ENCODE measurements at places on chromosomes 7 and 10.

DNA sequence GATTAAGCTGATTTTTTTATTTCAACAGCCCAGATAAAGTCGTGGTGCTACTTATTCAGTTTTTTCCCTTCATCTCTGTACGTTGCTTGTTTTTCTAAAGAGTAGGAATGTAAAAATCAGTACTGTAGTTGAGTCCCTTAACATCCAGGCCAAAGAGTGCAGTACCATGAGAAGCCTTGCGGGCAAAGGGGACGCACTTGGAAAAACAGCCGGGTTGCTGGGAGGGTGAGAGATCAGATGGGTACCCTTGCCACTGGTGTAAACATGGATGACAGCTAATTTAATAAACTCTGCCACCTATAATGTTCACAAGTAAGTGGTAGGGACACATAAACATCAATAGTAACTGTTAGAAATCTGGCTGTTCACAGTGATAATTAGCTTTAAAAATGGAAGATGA, 175.9 kb downstream of the POU6F2 start:
- DNase-seq, result no peak

GRCh38 chr10:58030208-58030607, 237.5 kb downstream of the IPMK start:
- DNase-seq, result no peak

DNA sequence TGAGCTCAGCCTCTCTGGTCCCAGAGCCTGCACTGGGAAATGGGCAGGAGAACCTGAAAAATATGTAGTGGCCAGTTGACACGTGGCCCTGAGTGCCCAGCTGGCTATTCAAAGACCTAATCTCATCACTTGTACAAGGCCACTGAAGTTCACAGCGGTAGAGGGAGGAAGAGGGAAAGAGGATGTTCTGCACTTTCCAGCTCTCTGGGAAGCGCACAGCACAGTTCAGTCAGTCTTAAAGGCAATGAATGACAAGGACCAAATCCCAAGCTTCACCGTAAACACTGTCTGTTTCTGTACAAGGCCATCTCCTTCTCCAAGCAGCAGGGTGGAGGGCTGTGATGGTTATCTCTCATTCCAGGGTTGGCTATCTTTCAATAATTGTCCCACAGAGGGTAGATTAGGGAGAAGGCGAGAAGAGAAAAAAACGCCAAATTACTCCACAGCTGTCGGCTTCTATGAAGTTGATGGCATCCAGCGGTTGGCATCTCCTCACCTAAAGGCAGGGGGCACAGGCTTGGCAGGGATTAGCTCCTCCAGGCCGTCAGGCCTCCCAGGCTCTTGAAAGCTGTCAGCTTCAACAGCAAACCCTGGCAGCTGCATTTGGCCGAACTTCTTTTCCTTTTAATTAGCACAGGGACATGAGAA, 10.6 kb downstream of the SFMBT2 start:
- DNase-seq, result no peak

DNA sequence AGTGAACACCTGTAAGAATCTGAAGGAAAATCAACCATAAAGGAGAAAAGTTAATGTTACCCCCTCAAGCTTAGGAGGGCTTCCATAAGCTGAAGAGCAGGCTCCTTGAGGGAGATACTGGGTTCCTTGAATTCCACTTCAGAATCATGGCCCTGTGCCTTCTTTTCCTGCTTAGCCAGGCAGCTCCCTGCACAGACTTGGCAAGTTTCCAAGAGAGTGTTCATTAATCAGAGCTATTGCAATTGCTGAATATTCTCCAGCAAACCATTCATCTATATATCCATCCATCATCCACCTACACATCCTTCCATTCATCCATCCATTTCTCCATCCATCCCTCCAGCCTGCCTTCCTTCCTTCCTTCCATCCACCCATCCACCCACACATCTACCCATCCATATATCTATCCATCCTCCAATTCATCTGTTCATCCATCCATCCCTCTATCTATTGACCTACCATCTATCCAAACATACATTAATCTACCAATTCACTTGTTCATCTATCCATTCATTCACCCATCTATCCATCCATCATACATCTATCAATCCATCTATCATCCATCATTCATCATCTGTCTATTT, 574.4 kb downstream of the PTPRN2 start:
- no peak for DNase-seq

- no peak for DNase-seq
Observed at GRCh38 chr7:118148930-118149329, 35.0 kb upstream of the LSM8 start.

- DNase-seq, result no peak
Observed at GRCh38 chr7:55405856-55406541, 40.9 kb downstream of the LANCL2 start.

DNA sequence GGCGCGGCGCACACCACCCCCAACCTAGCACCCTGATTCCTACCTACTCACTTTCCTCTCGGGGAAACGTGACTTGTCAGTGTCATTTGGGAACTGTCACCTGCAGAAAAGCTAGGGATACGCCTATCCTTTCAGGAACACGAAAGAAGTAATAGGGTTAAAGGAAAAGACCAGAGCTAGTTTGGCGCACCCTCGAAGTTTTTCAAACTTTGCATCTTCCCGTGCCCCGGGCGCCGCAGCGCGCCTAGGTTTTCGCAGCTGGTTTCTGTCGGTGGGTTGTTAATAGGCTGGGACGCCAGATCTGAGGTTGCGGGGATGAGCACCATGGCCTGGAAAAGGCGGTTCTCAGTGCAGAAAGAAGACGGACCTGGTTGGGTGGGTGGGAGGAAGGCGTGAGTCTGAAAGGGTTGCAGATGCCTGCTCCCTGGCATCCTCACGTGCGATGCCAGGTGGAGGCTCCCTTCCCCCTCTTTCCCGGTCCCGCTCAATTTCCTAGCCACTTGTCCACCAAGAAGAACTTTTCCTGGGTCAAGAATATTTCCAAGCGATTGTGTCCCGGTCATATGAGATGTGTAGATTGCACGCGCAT, 568 bp upstream of the MEOX2 start:
- no peak for DNase-seq

DNA sequence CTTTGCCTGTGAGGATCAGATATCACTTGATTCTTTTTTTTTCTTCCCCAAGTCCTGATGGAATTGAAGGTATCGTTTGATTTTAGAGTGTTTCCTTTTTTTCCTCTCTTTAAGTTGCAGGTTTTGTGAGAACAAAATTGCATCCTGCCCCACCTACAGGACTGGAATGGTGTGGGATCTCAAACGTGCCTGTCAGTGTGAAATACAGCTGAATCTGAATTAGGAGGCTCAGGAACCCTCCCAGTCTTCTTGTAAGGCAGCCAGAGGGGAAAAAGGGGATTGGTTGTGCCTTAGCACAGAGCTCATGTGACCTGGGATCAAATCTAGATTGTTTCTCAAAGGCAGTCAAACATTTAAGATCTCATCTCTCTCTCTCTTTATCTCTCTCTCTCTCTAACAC, 32.7 kb upstream of the KLHL7 start:
- no peak for DNase-seq

DNA sequence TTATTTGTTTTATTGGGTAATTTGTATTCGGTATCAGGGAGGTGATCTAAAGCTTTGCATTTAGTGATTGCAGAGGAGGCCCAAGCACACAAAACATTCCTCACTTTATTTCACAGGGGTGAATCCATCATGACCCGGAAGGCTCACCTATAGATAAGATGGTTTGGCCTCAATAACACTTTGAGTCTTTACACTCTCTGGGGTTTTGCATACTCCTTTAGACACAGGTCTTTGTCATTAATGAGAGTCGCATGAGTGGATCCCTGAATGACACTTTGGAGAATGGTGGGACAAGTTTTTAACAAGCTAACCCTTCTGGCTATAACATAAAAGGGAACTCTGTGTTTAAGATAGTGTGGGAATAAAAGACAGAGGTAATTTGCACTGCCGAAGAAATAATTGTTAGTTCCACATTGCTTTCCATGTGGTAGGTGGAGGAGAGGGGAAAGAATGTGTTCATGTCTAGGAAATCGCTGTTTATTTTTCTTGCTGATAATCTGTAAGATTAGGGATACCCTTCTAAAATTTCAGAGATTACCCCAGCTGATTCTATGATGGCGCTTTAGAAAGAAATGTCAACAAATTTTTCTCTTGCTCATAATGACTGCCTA, 455.8 kb downstream of the TFEC start:
- DNase-seq, result no peak

GRCh38 chr10:95500097-95500496, 61.1 kb downstream of the SORBS1 start:
- DNase-seq, result no peak

GRCh38 chr7:71659622-71660021, 527.7 kb downstream of the GALNT17 start:
- no peak for DNase-seq

GRCh38 chr7:2870471-2870931, 26.4 kb upstream of the GNA12 start:
- DNase-seq, result no peak

DNA sequence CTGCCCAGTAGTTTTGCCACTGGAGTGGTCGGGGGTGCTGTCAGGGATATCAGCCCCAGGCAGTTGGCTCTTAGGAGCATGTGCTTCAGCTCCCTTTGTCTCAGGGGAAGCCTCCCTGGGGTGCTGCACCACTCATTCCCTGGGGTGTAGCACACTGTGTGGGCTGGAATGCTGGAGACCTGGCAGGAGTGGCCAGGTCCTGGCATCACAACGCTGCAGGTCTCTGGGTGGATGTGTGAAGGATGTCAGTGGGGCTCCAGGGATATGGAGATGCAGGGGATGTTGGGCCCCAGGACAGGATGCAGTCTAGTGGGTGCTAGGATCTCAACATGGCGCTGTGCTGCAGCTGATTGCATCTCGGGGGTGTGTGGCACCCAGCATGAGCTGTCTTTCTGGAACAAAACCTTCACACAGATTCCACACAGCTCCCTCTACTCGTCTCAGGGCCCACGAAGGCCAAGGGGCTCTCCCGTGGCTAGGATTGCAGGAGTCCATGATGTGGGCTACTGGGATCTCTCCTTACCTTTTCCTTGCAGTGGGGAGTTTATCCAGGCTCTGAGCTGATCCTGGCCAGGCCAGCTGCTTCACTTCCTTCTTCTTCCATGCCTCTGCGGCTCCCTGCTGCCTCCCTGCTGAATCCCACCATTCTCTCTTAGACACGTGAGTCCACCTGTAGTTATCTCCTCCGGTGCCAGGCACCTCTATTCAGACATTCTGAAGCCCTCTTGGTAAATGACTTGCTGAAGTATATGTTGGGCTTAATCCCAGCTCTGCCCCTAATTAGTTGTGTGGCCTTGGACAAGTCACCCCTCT, 295.1 kb downstream of the RPS24 start:
- DNase-seq, result no peak

DNA sequence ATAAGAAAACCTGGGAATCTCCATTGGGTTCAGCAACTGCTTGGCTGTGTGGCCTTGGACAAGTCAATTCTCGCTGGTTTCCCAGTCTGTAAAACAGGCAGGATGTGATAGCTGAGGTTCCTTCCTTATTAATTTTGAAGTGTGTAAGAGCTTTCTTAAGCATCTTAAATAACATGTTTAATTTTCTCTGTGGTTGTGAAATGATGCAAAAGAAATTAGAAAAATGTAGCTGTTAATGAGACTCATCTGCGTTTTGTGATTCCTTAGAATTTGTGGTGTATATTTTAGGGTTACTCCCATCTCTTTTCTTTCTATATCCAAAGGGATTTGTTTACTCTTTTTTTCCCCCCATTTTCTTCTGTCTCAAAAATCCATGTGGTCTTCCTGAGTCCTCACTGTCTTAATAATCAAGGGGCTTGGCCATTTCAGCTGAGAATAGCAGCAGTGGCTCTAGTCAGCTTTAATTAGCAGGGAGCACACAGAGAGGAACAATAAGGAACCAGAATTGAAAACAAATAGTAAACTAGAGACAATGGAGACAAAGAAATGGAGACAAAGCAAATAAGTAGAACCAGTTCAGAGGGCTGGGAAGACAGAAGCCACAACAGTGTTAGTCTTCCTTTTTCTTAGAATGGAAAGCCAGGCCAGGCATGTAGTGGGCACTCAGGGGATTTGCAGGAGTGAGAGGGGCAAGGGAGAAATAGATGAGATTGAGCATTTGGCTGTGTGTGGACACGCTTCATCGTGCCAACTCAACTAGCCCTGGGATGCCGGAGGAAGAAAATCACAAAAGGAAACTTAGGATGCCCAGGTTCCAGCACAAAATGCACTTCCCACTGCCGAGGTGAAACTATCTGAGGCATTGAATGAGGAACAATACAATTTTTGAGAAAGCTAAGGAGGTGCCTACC, 93.9 kb downstream of the CHN2 start:
- no peak for DNase-seq

- peak; percentile 15 for DNase-seq
Observed at GRCh38 chr10:11611248-11612020, at the start of gene USP6NL. USP6NL (minus strand) TSS chr10:11611650; CDS start chr10:11597634, 14,016 bp downstream.

GRCh38 chr10:73850863-73851461, 23.4 kb downstream of the CAMK2G start:
- peak; percentile 88 for DNase-seq

- peak; percentile 61 for DNase-seq
Observed at GRCh38 chr7:80151274-80151665, 16.6 kb downstream of the GNAI1 start.

DNA sequence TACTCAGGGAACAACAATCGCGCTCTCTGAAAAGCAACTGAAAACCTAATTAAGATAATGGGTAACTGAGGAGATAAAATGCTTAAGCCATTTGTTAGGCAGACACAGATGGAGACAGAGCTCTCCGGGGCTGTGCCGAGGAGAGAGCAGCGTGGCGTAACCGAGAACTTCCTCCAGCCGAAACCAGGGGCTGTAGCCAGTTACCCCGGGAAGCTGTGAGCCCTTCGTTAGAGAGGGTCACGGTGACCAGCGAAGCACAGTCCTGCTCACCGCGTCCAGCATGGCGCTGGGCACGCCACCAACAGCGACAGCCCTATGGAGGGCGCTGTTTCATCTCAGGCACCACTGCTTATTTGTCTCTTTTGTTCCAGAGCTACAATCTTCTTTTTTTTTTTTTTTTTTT, 16.1 kb downstream of the PAPOLB start:
- no peak for DNase-seq

- no peak for DNase-seq
Observed at GRCh38 chr10:27223964-27224363, 16.6 kb downstream of the ACBD5 start.

DNA sequence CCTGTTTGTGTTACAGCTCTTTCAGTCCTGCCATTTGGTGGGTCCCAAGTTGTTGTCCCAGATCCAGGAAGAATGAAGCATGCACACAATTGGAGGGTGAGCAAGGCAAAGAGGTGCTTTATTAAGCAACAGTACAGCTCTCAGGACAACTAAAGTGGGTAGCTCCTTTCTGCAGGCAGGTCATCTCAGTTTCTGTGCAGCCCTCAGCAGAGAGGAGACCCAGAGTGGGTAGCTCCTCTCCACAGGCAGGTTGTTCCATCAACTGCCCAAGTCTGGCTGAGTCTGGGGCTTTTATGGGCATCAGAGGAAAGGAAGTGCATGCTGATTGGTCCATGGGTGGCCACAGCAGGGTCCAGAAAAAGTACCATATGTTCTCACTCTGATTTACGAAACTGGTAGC, 624.5 kb downstream of the LRMDA start:
- DNase-seq, result no peak

- no peak for DNase-seq
Observed at GRCh38 chr7:1569016-1569415, 816 bp downstream of the PSMG3 start.

DNA sequence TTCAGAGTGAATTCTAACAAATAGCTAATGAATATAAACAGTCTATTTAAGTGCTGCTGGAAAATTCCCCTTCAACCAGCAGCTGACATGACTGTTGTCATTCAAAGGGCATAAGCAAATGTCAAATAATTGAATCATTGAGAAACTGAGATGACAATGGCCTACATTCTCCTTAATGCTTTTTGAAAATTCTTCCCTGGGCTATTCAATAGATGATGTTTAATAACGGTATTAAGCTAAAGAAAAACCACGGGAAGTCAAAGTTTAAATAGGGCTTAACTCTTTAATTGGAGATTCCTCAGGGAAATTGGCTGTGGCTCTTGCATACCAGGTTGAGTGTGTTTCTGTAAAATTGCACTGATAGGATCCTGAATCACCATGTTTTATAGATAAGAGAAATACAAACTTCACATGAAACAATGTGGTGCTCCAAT, 77.0 kb downstream of the ARL4A start:
- DNase-seq, result no peak
